ENCODE measurements at places on chromosomes 5 and 9. TPM values are rescaled to one million over a fixed set of nuclear protein-coding genes. Genes with fewer than 3 reads are reported as not detected.
A peak's percentile ranks its signal among the peaks of the same experiment; 100 is the strongest.

The KLHL9 gene
- total RNA-seq: 11.7 TPM

The SLC36A2 gene
- total RNA-seq: not detected

The GDA gene
- not detected for total RNA-seq

DNA sequence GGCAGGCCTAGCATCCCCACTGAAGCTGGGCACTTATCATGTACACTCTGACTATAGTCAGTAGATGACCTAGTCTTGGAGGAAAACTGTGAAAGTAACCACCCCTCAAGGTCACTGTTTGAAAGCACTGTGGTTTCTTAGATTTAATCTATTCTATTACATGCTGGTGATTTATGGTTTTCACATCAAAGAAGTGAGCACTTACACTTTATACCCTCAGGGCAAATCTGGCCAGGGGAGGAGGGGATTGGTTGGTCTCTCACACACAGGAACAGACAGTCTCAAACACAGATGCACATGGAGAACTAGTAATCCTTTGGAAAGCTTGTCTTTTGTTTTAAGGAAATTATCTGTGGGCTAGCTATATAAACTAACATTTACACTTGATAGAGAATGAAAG lies 17.9 kb upstream of the SPIN1 start:
- H3K4me1 ChIP-seq: no peaks in the 10 kb centered on the region
- no peak overlapping the region for H3K27ac ChIP-seq
- H3K36me3 ChIP-seq: peaks cover 5% of the 10 kb centered on the region
- no peak for DNase-seq
- no peak overlapping the region for H3K4me3 ChIP-seq
- H3K27me3 ChIP-seq: peaks cover 2% of the 10 kb centered on the region

The NSA2 gene
- total RNA-seq: 163 TPM

DNA sequence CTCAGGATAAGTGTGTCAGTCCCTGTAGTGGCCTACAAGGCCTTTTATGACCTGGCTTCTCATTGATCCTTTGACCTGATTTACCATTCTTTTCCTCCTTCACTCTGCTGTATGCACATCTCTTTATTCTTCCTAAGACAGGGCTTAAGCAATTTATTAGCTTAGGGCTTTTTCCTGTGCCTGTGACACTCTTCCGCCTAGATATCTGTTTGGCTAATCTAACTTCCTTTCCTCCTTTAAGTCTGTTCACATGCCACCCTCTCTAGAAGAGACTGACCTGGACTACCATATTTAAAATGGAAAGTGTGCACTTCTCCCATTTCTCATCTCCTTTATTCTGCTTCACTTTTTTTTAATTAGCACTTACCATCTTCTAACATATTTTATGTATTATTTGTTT lies 29.1 kb downstream of the FOCAD start:
- no peaks in the 10 kb centered on the region for H3K4me1 ChIP-seq
- H3K27ac ChIP-seq: no peak overlapping the region
- no peak for DNase-seq
- H3K36me3 ChIP-seq: peaks cover 7% of the 10 kb centered on the region
- H3K27me3 ChIP-seq: no peaks in the 10 kb centered on the region
- no peak overlapping the region for H3K4me3 ChIP-seq

DNA sequence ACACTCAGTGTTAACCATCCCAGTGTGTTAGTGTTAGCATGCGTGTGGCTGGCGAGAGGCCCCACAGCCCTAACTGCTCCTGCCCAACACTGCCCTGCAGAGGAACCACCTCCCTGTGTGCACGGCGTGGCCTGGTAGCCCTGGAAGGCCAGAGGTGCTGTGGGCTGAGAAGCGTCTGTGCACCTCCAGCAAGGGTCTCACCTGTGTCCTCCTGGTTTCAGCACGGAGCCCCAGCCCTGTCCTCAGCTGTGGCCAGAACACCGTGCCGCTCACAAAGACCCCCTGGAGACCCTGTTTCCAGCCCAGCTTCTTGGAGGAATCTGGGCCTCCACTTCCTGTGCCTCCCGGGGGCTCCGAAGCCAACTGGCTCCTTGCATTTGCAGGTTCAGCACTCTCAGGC lies 56.1 kb upstream of the NRARP start:
- H3K27me3 ChIP-seq: no peaks in the 10 kb centered on the region
- no peak overlapping the region for H3K27ac ChIP-seq
- H3K4me3 ChIP-seq: no peak overlapping the region
- peak; percentile 3 for DNase-seq

The NUTM2F gene
- total RNA-seq: not detected

DNA sequence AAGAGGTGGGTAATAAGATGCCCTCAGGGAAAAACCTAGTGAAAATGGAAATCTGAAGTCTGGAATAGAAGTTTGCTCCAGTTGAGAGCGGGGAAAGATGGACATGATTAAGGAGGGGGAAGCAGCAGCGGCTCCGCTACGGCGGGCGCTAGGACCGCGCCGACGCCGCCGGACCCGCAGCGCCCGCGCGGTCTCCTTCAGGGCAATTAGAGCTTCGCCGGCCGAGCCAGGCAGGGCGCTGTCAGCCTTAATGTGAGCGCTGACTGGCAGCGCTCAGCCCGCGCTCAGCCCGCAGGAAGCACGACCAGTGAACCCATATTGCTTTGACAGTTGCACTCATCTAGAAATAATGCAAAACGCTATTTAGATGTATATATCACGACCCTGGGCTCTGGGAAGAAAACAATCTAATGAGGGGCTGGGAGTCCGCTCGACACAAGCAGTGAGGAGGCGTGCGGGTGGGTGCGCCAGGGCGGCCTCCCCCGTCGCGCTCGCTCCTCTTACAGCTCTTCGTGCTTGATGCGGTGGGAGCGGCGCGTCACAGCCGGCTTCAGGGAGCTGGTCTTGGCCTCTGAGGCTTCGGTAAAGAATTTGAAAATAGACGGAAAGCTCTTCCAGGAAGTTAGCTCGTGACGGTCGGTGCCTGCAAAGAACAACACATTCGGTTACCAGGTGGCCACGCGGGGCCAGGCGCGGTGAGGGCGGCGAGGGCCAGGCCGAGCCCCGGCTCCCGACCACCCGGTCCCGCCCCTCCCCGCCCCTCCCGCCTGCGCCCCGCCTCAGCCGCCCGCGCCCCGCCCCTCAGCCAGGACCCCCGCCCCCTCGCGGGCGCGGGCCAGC lies 37.7 kb downstream of the NR2F1 start:
- peak overlapping the region; percentile 62 for H3K27ac ChIP-seq
- peaks cover 28% of the 10 kb centered on the region for H3K4me1 ChIP-seq
- peak; percentile 77 for DNase-seq
- peaks cover 18% of the 10 kb centered on the region for H3K27me3 ChIP-seq

DNA sequence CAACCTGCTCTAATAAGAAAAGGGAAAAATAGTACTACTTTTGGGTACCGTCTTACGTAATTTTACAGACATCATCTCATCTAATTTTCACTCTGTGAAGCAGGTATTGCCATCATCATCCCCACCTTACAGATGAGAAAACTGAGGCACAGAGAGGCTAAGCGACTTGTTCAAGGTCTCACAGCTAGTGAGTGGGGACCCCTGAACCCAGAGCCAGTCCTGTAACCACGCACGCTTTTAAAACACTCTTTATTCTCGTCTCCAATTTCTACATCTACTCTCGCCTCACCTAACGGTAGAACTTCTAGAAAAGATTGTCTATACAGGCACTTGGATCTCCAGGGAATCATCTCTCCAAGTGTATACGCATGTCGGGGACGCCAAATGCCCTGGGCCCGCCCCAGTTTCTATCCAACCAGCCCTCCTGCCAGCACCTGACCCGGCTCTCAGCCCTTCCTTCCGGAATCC lies 1.5 kb upstream of the TRAF1 start:
- peaks cover 38% of the 10 kb centered on the region for H3K36me3 ChIP-seq
- peak overlapping the region; percentile 90 for H3K4me3 ChIP-seq
- DNase-seq: no peak
- H3K4me1 ChIP-seq: peaks cover 72% of the 10 kb centered on the region
- no peaks in the 10 kb centered on the region for H3K27me3 ChIP-seq

The ACER2 gene
- total RNA-seq: 1.6 TPM

- H3K4me1 ChIP-seq: peaks cover 6% of the 10 kb centered on the region
- H3K36me3 ChIP-seq: no peaks in the 10 kb centered on the region
- H3K4me3 ChIP-seq: no peak overlapping the region
- no peak for DNase-seq
- no peaks in the 10 kb centered on the region for H3K27me3 ChIP-seq
- H3K27ac ChIP-seq: no peak overlapping the region
These were observed 452.0 kb upstream of the ZNF608 start for GRCh38 chr5:125198270-125198974.

- H3K4me1 ChIP-seq: no peaks in the 10 kb centered on the region
- no peak for DNase-seq
- no peak overlapping the region for H3K4me3 ChIP-seq
- no peak overlapping the region for H3K27ac ChIP-seq
- no peaks in the 10 kb centered on the region for H3K27me3 ChIP-seq
These were observed 301.8 kb upstream of the CDH6 start for GRCh38 chr5:30891660-30892059.

- H3K4me1 ChIP-seq: peaks cover 18% of the 10 kb centered on the region
- H3K36me3 ChIP-seq: peaks cover 11% of the 10 kb centered on the region
- H3K27me3 ChIP-seq: no peaks in the 10 kb centered on the region
- H3K4me3 ChIP-seq: peak overlapping the region; percentile 91
- no peak for DNase-seq
These were observed 17.6 kb upstream of the CDK7 start for GRCh38 chr5:69217151-69217511.

- no peaks in the 10 kb centered on the region for H3K36me3 ChIP-seq
- no peaks in the 10 kb centered on the region for H3K27me3 ChIP-seq
- DNase-seq: no peak
- no peak overlapping the region for H3K27ac ChIP-seq
These were observed 259.5 kb downstream of the GRIA1 start for GRCh38 chr5:153749960-153750359.

DNA sequence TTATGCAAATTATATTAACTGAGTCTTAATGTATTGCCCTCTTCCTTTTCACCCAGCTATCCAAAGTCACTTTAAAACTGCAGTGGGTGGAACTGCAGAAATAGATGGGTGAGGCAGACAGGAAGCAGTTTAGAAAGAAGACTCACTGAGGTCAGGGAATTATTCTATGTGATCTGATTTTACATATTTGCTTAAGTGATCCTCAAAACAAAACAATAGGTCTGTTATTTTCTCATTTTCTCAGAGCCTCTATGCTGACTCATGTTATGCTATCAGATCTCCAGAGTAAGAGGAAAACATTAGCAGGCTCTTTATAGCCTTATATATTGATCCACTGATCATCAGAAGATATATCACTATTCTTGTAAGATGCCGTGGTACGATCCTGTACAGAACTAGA lies 63.5 kb downstream of the MRPS27 start:
- peaks cover 9% of the 10 kb centered on the region for H3K4me1 ChIP-seq
- no peak for DNase-seq
- peaks cover 29% of the 10 kb centered on the region for H3K36me3 ChIP-seq
- H3K4me3 ChIP-seq: no peak overlapping the region

Measured in activated CD4-positive, alpha-beta T cell treated with anti-CD3 and anti-CD28 coated beads for 36 hours (primary cell).